Activated CD8-positive, alpha-beta T cell treated with anti-CD3 and anti-CD28 coated beads, Interleukin-2, amount 10 ng/mL, durations not matched to agents 7 days and 5 days (primary cell): ENCODE measurements at places on chromosomes 4 and X. TPM values are rescaled to one million over a fixed set of nuclear protein-coding genes. Genes with fewer than 3 reads are reported as not detected.
A peak's percentile ranks its signal among the peaks of the same experiment; 100 is the strongest.

DNA sequence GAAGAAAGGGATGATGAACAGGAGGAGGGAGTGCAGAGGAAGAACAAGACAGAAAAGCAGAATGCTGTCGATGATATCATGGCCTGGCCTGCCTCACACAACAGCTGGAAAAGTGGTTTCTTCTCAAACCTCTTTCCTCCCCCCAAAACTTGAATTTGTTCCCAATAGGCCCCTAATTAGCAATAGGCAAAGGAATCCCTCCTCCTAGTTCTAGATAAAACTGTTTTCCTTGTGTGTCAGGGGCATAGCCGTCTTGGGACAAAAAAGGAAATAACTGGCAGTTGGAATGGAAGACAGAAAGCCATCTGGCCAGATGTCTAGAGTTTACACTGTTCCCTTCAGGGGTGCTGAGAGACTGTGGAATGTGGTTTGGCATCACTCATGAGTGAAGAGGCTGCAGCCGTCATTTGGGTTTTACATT lies 177.8 kb upstream of the C1QTNF7 start:
- DNase-seq: no peak

GRCh38 chr4:96593422-96593821 lies 753.5 kb downstream of the PDHA2 start:
- no peak for DNase-seq

DNA sequence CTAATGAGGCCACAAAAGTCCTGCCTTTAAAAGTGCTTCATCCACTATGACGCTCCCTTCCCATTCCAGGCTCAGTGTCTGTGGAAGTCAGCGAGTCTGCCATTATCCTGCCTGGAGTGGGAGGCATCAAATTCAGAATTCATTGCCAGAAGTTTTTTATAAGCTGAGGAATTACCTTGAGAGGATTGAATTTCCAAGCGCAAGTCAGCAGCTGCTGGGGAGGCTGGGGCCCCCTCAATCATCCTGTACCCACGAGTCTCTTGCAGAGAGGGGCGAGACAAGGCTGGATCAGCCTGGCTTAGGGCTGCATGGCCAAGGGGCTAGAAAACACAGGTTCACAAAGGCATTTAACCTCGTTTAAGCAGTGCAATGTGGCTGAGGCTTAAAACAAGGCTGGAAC lies 170.5 kb upstream of the NOCT start:
- no peak for DNase-seq

DNA sequence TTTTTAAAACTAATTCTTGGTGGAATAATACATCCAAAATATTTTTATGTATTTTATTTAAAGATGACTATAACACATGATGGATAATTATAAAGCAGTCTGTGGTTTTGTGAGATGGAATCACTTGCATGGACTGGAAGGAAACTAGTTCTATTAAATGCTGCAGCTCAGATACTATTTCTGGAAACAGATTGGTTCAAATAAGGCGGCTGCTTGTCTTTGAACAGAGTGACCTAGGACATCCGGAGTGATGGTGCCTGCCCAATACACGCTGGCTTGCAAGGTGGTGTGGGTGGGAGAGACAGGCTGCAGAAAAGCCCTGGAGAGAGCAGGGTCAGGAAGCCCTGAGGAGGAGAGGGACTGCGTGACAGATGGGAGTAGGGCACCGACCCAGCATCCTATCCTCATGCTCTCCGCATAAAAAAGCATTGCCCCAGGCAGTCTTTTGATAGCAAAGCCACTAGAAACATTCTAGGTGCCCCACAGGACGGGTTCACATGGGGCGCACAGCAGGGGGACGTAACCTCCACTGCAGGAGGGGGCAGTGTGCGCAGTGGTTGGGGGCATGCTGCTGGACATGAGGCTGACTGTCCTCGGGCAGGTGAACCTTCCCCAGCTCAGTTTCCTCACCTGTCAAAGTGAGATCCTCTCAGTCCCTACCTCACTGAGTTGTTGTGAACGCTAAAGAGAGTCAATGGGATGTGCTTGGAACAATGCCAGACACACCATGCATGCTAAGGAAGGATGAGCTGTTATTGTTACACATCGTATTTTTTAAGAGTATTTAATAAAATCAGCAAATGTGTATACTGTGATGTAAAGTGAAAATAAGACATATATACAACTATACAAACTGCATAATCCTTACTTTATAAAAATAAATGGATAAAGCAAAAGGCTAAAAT lies 71.3 kb downstream of the EVC2 start:
- DNase-seq: no peak

GRCh38 chr4:33063241-33063640 lies 2343.1 kb downstream of the PCDH7 start:
- no peak for DNase-seq

DNA sequence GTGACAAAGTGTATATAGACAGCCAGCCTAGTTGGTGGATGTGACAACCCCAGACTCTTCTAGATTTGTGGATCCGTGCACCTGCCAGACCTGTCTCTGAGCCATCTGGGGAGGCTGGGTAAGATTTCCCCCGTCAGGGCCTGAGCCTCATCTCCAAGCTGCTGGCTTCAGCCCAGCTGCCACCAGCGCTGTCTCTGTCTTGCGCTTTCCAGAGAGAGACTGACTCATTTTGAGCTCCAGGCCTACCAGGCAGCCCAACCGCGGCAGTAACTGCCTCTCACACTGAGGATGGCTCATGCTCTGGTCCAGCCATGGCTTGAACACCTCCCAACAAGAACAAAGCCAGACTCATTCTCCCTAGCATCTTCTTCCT lies 26.4 kb downstream of the NOP14 start:
- no peak for DNase-seq

GRCh38 chr4:160373911-160374310 lies 1271.0 kb downstream of the RAPGEF2 start:
- no peak for DNase-seq

DNA sequence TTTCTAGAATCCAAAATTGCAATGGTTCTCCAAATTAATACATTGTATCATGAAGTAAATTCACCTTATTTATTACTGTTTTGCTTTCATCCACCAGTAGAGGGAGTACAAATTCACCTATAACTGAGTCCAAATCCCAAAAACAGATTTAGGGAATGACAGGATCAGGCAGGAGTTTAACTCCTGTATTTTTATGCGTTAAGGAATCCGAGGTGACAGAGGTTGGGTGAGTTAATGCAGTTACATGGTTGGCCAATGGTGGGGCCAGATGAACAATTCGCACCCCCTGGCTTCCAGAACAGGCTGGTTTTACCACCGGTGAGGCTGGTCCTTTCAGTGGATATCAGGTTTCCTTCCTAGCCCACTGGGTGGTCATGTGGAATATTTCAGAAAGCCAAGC lies 82.4 kb downstream of the MTNR1A start:
- no peak for DNase-seq

DNA sequence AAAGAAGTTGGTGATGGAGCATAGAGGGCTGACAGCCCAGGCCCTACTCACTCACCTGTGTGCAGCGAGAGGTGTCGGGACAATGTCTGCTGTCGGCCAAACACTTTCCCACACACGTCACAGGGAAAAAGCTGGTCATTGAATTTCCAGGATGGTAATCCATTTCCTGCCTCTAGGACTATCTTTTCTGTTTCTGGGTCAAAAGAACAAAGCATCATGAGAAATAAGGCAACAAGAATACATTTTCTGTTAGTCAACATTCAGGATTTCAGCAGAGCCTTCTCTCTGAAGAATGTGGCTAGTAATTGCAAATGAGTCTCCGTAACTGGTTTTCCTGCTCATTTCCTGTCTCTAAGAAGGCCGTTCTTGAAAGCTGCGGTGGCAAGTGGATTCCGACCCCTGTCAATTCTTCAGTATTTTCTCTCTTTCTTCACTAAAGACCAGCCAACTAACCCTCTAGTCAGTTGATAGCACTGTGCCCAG lies 99.4 kb downstream of the C4orf51 start:
- DNase-seq: no peak

- DNase-seq: no peak
Observed at GRCh38 chr4:71639380-71639779, 144.5 kb downstream of the GC start.

DNA sequence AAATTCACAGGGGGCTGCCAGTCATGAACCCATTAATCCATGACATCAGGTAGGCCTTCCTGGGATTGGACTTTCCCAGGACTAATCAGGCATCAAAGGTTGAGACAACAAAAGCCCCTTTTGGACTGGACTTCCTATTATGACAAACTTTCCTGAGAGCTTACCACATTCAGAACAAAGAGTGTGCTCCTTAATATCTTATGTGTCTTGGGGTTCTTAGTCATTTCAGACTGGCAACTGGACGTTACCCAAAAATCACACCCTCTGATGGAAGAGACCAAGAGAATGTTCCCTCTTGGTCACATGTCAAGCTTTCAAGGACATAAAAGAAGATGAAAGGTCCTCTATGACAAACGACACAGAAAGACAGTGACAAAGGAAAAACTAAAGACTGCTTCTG lies 31.6 kb upstream of the PPP1R2C start:
- DNase-seq: no peak

GRCh38 chr4:2040391-2041238 lies 18.5 kb upstream of the NAT8L start:
- DNase-seq: no peak

DNA sequence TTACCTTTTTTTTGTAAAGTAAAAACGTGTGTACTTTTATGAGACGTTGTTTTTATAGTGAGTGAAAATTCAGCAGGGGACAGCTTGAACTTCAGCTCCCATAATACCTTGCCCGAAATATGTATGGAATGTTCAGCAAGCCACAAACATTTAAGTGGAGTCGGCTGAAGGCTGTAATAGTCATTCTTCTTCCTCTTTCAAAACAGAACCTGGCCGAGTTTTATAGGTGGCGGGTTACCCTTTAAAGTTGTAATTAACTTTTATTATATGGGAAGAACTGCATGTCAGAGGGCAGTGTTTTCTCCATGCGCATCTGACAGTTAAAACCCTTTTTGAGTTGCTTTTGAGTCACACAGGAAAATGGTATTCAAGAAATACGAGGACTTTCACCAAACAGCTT lies 50.7 kb downstream of the CLDN34 start:
- no peak for DNase-seq

GRCh38 chr4:70927502-70928137 lies 25.5 kb downstream of the MOB1B start:
- peak; percentile 48 for DNase-seq

DNA sequence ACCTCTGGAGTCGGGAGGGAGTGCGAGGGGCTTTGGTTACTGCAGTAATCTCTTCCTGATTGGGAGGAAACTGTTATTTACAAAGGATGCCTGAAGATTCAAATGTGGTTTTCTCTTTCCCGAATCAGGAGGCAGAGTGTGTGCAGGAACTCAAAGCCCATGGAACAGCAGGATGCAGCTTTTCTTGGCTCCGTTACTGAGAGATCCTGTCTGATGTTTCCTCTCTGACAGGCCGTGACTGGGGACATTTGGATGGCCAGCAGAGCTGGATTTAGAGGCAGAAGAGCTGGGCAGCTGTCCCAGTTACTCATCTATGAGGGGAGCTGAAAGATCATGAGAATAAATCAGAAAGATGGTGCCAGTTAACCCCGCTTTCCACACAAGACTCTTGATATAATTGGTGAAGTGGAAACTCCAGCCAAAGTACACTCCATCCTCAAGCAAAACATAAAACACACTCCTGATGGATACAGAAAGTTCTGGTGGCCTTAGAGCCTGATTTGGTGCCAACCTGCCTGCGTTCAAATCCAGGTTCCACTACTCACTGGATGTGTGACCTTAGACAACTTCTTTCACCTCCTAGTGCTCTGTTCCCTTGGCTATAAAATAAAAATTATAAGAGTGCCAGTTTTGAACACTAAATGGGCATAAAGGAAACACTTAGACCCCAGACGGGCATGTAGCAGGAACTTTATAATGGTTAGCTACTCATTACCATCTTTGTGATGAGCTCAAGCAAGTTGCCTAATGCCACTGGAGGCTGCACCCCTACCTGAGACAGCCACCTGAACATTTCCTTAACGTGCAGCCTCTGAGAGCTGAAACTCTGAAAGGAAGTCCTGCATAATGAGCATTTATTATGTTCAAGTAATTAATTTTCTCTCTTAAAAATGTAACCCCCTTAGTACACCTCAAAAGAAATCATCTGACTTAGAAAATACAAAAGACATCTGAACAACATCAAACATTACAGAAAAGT lies 349.0 kb upstream of the GATB start:
- DNase-seq: no peak

DNA sequence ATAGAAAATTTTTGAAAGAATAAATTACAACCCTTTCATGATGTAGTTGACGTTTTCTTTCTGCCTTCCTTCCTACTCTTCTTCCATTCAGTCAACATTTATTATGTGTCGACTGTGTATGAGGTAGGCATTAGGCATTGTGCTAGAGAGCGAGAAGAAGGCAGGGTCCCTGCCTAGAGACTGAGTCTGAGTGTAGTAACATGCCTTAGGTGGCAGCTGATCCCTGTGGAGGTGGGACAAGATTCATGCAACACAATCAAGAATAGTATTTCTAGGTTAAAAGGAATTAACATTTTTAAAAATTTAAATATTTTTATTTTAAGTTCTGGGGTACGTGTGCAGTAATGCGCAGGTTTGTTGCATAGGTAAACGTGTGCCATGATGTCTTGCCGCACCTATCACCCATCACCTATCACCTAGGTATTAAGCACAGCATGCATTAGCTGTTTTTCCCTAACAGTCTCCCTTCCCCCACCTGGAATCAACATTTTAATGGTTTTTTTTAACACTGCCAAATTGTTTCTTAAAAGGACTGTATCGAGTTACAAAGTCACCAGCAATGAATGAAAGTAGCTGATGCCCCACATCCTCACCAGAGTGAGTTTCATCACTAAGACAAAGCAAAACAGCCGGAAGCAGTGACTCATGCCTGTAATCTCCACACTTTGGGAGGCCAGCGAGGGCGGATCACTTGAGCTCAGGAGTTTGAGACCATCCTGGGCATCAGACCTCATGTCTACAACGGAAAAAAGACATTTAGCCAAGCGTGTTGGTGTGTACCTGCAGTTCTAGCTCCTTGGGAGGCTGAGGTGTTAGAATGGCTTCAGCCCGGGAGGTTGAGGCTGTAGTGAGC lies 84.0 kb downstream of the WWC2 start:
- no peak for DNase-seq

DNA sequence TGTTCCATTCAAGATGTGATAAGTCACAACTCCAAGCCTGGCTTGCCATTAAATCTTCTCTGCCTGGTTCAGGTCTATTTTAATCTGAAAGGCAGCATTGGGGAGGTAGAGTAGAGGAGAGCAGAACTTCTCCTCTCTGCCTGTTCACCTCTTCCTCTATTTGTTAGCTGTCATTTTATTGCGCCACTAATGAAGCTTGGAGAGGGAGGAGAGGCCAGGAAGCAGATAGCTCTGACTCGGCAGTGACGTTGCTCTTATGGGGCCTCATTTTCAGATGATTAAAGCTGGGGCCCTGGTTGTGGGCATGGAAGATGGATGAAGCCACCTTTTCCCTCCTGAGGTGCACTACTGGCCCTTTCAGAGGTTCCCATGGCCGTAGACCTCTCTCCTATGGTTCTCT lies 207.3 kb downstream of the MID1IP1 start:
- no peak for DNase-seq

- DNase-seq: no peak
Observed at GRCh38 chrX:19188566-19188965, 66.3 kb upstream of the ADGRG2 start.

- DNase-seq: peak; percentile 24
Observed at GRCh38 chr4:41257257-41257901, 651 bp downstream of the UCHL1 start.

- DNase-seq: no peak
Observed at GRCh38 chrX:47060708-47061107, 17.5 kb upstream of the RGN start.

GRCh38 chr4:125538670-125539069 lies 223.9 kb downstream of the FAT4 start:
- DNase-seq: no peak

- DNase-seq: no peak
Observed at GRCh38 chr4:152577708-152578396, 42.0 kb upstream of the FBXW7 start.

The ZNF275 gene
- 22.3 TPM for total RNA-seq

The SPATA4 gene
- total RNA-seq: not detected

The FAM9A gene
- total RNA-seq: not detected

The NPY2R gene
- not detected for total RNA-seq

The RS1 gene
- not detected for total RNA-seq
